ENCODE measurements at places on chromosomes 5 and 9.

DNA sequence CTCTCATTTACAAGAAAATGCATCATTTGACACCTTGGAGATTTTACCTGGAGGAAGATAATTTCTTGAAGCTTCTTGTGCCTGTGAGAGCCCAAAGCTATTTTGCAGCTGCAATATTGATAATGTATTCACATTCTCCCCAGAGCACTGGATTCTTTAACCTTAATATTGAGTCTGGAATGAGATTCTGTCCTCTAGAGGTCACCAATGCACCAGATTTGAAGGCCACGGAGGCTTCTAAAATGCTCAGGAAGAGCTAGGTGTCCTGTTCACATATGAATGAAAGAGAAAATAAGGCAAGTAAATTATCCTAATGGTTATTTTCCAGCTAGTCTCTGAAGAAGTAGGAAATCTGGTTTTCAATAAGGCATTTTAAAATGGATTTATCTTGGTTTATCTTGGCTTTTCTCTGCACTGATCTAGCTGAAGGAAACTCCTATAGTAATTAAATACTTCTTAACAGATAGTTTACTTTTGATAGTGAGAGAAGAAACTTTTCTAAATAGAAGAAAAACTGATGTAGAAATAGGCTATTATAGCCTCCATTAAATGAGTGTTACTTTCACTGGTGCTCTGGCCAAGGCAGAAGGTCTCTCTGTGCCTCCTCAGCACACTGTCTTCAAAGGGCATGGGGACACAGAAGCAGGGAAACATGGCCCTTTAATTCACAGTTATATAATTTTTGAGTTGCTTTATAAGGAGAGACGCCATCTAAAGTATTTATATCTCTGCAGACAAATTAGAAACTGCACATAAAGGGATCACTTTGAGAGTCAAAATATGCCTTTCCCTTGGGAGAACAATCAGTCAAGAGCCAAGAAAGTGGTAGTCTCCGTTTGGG lies 297.0 kb upstream of the ACTBL2 start:
- DNase-seq: peak; percentile 30

GRCh38 chr9:129027224-129027684 lies 877 bp downstream of the SH3GLB2 start:
- DNase-seq: peak; percentile 88

DNA sequence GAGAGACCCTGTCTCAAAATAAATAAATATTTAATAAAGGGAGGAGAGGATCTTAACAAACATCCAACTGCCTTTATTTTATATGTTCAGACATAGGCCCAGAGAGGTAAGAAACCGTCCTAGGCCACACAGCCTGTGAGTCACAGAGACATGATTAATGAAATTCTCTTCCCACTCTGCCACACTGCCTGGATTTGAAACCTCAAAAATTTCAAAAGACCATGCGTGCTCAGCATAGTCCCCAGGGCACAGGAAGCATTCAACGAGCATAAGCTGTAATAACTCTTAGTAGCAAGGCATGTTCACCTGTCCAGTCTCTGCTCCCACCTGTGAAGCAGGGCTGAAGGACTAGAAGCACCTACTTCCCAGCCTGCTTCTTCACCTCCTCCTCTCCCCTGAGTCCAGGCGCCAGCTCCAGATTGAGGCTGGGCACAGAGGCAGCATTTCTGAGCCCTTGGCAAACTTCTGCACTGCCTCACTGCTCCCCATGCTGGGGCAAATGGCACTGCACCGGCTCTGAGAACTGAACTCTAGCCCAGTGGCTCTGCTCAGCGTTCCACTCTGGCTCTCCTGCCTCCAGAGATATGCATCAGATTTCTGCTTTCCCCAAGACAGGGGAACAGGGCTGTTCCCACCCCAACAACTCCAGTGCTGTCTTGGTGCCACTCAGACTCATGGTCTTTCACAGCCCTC lies 1.1 kb downstream of the FAT2 start:
- DNase-seq: peak; percentile 78

DNA sequence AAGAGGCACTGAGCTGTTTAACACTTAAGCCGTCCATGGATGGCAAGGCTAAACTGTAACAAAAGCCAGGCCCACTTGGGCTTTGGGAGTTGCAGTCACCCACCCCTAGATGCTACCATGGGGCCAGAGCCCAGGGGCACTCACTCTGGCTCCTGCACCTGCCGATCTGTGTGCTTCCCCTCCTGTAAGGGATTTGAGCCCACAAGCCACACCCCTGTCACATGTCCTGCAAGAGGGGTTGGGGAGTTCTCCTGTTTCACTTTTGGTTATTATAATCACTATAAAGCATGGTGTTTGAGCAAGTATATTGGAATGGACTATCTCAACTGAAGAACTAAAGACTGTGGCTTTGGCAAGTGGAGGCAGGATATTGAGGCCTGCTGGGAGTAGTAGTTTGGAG lies 14.0 kb upstream of the GPR151 start:
- DNase-seq: no peak

DNA sequence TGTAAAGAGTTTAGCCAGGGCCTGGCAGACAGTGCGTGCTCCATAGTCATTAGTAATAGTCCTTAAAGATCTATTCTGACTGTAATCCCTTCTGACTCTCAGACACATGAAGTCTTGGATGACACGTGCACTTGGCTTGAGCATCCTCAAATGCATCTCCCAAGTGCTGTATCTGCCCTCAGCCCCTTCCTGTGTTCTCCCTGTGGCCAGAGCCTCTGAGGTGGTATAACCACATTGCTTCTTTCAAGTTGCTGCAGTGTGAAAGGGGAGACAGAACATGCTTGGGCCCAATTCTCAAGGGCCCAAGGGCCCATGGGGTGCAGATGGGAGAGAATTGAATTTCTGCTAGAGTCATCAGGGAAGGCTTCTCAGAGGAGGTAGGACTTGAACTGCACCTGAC lies 30.1 kb upstream of the HAND1 start:
- no peak for DNase-seq

GRCh38 chr9:22119522-22120158 lies 110.5 kb upstream of the CDKN2B start:
- peak; percentile 10 for DNase-seq

DNA sequence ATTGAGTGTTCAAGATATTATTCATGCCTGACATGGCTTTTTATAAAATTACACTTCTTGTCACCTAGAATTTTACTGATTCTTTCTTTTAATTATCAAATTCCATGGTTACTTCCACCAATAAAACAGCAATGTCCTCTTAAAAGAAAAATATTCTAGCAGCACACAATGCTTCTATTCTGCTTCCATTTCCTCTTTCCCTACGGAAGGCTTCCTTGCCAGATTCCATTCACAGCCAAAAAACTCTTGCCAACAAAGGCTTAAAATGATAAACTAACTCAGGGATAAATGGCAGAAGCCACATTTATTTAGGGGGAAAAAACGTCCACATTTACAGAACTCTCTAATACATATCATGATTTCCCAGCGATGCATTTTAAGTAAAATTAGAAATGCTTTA lies 111.6 kb downstream of the CTNND2 start:
- DNase-seq: no peak

GRCh38 chr9:70257991-70258691 lies 637 bp upstream of the SMC5 start:
- peak; percentile 69 for DNase-seq

GRCh38 chr5:40906351-40906751 lies 2.9 kb upstream of the C7 start:
- peak; percentile 49 for DNase-seq

GRCh38 chr9:116390303-116391228 lies 237.0 kb downstream of the PAPPA start:
- DNase-seq: no peak

DNA sequence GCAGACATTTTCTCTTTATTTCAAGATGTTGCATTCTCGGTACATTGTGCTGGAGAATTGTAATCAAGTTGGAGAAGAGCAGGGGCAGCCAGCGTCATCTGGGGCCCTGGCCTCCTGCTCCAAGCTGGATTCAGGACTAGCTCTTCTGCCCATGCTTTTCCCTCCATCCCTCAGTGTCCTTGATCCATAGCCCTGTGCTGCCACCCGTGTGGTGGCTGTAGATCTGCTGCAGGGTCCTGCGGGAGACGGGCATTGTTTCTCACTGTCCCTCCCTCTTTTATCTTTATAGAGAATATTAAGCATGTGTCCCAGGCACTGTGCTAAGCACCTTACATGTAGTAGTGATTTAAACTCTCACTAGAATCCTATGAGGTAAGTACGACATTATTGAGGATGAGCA lies 60.5 kb upstream of the HAND1 start:
- DNase-seq: no peak

DNA sequence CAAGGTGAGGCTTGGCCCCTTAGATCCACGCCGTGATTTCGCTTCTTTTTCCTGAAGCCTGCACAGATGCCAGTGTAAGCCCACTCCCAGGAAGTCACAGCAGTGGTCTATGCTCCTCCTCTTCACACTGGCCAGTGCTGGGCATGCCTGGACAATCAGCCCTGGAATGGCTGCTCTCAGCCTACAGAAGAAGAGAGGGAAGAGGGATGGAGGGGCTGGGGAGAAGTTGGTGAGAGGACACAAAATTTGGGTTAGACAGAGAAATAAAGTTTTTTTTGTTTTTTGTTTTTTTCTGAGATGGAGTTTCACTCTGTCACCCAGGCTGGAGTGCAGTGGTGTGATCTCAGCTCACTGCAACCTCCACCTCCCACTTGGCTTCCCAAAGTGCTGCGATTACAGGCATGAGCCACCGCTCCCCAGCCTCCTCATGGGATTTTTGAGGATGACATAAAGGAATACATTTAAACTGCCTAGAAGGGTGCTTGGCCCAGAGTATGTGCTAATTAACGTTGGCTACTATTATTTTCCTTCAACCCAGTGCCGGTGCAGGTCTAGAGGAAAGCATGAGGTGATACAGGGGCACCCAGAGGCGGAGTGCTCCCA lies 830 bp downstream of the S100Z start:
- DNase-seq: peak; percentile 50

DNA sequence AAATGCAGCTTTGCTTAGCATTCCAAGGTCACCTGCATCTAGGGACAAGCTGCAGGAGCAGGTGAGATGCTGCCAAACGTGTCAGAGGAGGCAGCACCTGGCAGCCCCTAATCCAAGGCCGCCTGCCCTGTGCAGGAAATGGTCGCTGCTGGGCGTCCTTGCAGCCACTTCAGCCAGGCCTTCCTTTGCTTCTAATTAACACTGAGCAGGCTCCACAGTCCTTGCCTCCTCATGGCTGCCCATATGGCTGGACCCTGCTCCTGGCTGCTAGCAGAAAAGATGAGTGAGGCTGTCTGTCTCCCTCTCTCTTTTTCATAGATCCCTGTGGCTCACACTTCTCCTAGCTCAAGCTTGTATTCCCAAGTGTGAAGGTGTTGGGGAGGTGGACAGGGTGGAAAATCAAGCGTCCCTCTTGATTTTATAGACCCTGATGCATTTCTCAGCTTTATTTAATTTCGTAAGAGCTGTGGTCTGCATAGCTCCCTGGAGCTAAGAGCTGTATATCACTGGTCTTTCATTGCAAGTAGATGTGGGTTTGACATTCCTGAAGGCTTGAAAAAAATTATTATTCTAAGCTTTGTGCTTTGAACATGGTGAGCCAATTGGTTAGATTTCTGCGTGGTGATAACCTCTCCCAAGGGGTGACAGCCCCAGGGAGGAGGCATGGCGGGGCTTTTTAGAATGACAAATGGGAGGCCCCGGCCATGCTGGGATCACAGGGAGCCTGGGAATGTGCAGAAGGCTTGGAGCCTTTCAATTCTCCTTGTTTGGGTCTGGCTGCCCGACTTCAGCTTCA lies 193.8 kb downstream of the SLIT3 start:
- DNase-seq: peak; percentile 74

- no peak for DNase-seq
Measured at GRCh38 chr9:112520069-112520468, 33.4 kb downstream of the KIAA1958 start.

DNA sequence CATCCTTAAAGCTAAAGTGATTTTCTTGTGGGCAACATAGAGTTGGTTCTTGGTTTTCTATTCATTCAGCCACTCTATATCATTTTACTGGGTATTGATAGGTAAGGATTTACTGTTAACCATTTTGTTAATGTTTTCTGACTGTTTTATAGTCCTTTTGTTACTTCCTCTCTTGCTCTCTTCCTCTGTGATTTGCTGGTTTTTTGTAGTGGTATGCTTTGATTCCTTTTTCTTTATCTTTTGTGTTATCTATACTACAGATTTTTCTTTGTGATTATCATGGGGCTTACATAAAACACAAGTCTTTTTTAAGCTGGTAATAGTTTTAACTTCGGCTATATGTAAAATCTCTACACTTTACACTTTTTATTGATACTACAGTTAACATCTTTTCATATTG lies 43.3 kb downstream of the CREBRF start:
- no peak for DNase-seq

DNA sequence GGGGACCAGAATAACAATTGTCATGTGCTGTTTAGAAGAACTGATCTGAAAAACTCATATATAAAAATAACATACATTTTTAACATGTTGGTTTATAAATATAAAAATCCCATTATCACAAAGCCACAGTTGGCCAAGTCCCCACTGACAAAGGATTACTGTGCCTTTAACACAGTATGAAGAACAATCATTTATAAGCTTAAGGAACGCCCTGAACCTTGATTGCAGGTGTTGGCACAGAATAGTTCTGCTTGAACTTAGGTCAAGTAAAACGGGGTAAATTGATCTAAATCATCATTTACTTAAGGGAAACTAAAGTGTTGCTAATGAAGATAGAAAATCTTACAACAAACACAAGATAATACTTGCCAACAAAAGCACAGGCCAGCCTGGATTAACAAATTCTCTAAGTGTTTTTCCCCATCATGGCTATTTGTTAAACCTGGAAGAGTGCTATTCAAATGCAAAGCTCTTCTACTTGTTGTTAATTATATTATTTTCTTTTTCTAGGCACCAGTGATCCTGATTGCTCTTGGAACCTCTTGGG lies 46.1 kb downstream of the ASTN2 start:
- no peak for DNase-seq

DNA sequence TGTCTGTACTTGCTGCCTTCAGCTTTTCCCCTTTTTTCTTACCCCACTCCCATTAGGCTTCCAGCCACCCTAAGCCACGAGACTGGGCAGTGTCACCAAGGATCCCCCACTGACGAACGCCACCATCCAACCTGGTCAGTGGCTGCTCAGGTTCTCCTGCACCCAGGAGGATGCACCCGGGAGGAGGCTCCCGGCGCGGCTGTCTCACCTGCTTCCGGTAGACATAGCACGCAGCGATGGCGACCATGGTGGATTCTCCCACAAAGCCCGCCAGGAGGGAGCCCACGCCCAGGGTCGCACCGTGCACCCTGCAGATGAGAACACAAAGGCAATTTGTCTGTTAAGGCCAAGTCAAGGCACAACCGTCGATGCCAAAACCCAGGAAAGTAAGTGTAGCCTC lies 48.1 kb downstream of the OTULIN start:
- no peak for DNase-seq

DNA sequence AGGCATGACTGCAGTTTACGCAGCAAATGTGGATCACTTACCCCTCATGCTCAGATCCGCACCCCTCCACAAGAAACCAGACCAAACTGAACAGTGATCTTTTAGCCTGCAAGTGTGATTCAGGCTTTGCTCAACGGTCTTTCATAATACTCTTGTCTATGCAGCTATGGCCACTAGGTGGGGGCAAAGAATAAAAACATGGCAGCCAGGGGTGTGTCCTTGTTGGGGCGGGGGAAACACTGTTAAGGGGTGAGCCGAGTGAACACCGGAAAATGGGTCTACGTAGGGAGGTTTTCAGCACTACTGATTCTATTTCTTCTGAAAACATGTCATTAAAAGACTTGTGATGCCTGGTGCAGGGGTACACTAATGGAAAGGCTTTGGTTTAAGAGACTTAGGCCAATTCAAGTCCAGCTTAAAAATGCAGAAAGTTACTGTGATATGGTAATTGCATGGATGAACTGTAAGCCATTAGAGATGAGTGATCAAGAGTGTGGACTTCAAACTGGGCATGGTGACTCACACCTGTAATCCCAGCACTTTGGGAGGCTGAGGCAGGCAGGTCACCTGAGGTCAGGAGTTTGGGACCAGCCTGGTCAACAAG lies 49.9 kb upstream of the GPR151 start:
- DNase-seq: peak; percentile 80
